ENCODE measurements at places on chromosomes 2 and 18. TPM values are rescaled to one million over a fixed set of nuclear protein-coding genes. Genes with fewer than 3 reads are reported as not detected.

- no peak for DNase-seq
These were observed 228.7 kb downstream of the ARHGAP15 start for GRCh38 chr2:143357966-143358365.

DNA sequence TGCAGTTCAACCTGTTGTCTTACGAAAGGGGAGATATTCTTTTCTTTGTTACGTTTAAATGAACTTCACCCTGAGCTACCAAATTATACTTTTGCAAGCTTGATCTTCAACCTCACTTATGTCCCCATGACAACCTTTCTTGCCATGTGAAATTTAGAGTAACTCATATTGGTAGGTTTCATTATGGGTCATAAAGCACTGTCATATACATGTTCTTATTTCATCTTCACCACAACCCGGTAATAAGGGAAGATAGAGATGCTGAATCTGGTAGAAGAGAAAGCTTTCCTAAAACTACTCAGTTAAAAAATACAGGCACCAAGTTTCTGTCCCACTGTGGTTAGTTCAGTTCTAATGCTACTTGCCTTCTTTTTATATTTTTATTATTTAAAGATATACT, 208.5 kb upstream of the NRP2 start:
- DNase-seq: no peak

DNA sequence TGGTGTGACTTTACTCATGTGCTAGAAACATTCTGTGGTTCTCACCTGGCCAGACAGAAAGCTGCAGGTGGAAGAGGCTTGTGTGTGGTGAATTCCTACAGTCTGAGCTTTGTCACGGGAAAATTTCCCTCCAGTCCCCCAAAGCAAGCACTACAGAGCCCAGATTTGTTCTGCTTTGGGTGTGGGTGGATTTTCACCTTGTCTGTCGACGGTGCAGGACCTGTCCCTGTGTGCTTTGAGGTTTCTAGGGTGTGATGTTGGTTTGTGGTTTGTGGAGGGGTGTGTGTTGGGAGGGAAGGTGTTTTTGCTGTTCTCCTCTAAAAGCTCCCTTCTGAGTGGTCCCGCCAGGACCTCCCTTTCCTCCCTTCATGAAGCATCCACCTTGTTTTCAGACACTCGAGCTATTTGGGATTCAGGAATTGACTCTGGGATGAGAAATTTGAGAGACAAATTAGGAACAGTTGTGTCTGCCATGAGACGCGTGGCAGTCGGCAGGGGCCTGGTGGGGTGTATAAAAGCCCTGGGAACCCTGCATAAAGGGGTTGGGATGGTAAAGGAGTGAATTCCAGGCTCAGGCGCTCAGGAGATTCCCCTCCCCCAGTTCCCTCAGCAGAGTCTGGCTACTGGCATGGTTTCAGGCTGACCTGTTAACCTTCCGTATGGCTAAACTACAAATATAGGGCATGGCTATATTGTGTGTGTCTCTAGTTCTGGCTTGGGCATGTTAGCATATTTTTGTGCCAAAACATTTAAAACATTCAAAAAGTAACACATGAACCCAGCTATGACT, 65.5 kb downstream of the DGKD start:
- DNase-seq: peak; percentile 39

DNA sequence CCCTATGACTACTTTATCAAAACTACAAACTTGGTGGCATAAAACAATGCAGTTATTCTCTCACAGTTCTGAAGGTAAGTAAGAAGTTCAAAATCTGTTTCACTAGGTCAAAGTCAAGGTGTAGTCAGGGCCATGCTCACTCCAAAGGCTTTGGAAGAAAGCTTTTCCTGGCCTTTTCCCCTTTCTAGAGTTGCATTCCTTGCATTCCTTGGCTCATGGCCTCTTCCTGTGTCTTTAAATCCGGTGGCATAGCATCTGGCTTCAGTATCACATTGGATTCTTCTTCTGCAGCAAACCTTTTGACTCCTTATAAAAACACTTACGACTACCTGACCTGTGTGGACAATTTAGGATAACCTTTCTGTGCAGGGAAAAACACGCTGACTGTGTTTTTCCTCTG, 543.5 kb upstream of the HNMT start:
- DNase-seq: peak; percentile 5

DNA sequence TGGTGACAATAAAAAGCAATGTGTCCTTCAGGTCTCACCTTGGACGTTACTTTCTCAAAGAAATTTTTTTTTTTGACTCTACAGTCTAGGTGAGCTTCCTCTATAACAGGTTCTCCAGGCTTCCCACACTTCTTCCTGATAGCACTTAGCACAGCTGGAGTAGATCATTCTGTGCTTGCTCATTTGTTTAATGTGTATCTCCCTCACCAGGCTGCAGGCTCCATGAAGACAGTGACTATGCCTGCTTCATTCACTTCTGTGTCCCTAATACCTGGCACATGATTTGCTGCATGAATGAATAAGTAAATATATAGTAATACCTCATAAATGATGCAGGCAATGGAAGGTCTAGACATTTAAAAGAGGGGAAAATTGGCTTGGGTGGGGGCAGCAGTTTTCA, 109.9 kb upstream of the CD302 start:
- no peak for DNase-seq

DNA sequence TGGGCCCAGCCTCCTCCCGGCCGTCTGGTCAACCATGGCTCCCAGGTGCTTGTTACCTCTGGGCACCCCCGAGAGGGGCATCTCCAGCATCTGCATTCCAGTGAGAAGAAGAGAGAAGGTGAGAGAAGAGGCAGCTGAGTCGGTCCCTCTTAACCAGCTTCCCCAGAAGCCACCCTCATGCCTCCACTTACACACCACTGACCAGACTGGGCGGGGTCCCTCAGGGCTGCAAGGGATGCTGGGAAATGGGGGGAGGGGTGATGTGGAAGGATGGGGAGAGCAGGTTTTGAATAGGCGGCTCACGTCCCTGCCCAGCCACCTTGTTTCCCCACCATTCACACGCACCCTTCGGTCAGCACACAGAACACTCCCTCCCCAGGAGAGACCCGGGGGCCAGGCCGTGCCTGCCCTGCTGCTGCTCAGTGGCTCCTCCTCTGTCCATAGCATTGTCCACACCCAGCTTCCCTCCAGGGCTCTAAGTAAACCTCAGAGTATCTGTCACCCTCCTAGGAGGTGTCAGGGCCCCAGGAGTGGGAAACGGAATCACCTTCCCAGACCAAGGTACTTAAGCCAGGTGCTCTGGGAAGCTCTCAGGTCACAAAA, 34.7 kb downstream of the GBX2 start:
- DNase-seq: no peak

- DNase-seq: no peak
These were observed 143.3 kb downstream of the CYP26B1 start for GRCh38 chr2:72004201-72004915.

DNA sequence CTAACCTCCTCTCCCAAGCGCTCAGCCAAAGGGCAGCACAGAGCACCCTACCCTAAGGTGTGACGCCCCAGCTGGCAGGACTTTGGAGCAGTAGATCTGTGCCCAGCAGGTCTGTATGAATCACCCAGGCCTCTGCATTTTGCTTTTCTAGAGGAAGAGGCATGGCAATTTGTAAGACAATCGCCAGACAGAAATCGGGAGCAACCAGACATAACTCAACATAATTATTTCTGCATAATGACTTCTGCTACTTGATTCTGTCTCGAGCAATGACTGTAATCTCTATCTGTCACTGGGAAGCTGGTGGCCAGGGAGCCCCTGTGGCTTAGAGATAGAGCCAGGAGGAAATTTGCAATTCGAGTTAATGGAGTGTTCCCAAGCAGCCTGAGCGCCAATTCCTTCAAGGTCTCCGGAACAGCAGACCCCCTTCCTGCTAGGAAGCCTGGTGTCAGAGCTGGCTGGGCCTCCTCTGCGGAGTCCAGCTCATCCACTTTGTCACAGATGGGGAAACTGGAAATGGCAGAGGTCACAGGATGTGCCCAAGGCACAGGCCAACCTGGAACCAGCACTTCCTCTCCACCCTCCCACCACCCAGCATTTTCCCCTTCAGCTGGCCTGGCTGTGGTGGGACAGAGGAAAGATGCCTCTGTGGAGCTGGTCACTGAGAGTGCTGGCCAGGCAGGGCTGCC, 55.0 kb downstream of the ODC1 start:
- no peak for DNase-seq

DNA sequence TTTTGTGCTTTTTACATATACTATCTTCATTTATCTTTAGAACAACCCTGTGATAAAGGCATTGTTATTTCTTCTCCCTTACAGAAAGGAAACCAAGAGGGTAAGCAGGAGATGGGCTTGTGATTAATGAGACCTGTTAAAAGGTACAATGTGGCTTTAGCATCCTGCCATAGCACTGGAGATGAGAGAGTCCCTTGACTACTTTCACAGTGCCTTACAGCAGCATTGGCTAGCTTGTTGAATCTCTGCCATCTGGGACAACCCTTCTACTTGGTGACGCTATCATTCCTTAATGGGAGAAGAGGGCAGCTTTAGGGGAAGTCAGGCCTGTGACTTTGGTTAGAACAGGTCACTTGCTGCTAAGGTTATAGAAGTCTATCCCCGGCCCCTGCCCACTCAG, 68.1 kb upstream of the LYPD6B start:
- no peak for DNase-seq

- DNase-seq: no peak
These were observed 16.6 kb upstream of the APCDD1 start for GRCh38 chr18:10437837-10438236.

DNA sequence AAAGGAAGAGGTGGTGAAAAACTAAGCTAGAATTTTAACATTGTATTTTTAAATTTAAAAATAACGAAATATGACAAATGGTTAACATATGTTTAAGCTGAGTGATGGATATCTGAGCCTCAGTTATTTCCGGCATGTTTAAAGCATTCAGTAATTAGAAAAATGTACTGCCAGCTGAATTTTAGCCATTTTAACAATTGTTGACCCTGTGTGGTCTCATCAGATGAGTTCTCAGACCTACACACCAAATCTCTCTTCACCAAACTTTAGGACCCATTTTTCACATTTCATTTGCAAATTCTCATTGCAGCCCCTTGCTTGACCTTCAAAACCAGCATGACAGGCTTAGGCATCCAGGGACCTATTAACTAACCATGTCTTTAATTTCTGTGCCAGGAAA, 91.5 kb upstream of the RGPD4 start:
- DNase-seq: no peak

GRCh38 chr2:41775366-41776025, 272.3 kb upstream of the PKDCC start:
- DNase-seq: no peak

DNA sequence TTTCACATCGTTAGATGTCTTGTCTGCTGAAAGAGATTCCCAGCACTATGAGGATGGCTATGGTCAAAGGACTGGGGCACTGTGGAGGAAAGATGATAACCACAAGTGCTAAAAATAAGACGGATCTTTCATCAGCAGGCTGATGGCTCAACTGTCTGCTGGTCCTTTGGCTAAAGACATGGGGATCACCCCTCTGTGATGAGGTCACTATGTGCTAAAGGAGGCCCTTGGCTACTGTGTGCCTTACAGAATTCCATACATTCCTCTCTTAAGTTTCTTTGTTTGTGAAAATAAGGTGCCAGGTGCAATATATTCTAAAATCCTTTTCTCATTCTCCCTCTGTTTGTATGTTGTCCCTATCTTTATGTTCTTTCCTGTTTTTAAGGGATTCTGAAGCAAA, 39.7 kb upstream of the LYPD6 start:
- DNase-seq: no peak

DNA sequence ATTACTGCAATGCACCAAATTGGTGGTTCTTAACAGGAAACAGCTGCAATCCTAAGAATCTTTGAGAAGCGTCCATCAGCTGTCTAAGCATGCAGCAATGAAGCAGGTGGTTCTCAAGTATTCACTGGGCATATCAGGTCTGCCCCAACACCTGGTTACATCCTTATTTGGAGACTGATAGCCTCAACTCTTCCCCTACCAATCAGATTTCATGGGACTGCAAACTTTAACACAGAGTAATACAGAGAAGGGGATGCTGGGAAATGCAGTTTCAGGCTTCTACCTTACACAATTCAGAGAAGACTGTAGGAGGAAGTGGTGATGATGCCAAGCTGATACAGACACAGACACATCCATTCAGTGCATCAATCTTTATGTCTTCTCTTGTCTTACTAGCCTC, 240.5 kb downstream of the BCL2 start:
- DNase-seq: peak; percentile 11

- DNase-seq: no peak
These were observed 20.5 kb upstream of the KIF3C start for GRCh38 chr2:26002632-26003310.

GRCh38 chr2:168748461-168748860, 54.0 kb upstream of the NOSTRIN start:
- no peak for DNase-seq

DNA sequence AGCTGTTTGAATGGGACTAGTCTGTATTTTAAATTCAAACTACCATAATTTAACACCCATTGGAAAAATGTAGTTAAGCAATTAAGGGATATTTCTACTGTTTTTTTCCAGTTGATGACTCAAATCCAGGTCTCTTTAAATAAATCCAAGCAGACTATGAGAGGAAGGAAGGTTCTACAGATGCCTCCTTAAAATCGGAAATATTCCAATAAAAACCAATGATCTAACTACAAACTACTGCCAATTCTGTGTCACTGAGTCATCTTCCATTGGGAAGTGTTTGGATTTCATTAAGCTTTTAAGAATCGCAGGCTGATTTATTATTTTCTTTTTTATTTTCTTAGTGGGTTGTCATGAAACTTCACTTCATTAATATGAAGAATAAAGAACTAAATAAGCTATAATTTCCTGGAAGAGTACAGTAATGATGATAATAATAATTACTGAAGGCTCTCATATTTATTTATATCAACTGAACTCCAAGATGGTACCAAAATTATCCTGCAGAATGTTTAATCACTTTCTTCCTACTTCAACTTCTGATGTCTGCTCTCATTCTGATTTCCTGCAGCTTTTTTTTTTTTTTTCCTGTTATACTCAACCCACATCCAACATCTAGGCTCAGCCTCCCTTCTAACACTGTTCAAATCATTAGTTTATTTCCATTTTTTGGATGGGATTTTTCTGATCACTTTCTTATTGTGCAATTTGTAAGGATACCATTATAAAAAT, 166.3 kb upstream of the FN1 start:
- no peak for DNase-seq

DNA sequence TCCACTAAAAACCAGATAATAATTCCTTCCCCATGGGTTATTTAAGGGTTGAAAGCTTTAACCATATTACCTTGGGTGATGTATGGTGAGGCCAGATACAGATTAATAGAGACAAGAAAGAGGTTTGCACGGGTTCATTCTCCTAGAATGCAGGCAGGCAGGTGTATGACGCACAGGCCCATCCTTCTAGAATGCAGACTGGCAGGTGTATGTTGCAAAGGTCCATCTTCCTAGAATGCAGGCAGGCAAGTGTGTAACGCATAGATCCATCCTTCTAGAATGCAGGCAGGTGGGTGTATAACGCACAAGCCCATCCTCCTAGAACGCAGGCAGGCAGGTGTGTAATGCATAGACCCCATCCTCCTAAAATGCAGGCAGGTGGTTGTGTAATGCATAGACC, 3.9 kb downstream of the RSAD2 start:
- DNase-seq: no peak

ANKRD62 gene
- total RNA-seq: not detected

MRPS9 gene
- 28.0 TPM for total RNA-seq

REG3G gene
- not detected for total RNA-seq

UGT1A8 gene
- total RNA-seq: under 0.01 TPM

DSG4 gene
- not detected for total RNA-seq

ATF2 gene
- total RNA-seq: 47.2 TPM

COL4A3 gene
- not detected for total RNA-seq

REEP1 gene
- not detected for total RNA-seq

Data from mammary epithelial cell (primary cell).